ENCODE measurements at places on chromosomes 6 and 20.

DNA sequence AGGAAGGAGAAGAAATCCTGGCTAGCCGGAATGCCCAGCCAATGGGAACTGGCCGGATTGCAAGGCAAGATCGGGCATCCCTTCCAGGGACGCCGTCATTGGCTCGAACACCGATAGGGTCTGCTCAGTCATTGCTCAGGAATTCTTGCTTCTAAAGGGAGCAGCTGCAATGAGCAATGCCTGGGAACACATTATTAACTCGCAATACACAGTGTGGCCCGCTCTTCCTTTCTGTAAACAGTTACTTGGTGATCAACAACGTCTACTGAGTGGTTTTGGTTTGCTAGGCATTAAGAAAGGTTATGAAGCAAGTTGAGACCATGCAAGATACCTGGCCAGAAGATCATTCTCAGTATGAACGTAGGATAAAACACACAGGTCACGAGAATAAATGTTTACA, 165.4 kb upstream of the CITED2 start:
- DNase-seq = peak; percentile 79

GRCh38 chr6:141133346-141133745, 999.4 kb upstream of the GJE1 start:
- DNase-seq = no peak

- DNase-seq = no peak
These were observed 262.2 kb upstream of the TAB2 start for GRCh38 chr6:149055195-149055899.

GRCh38 chr6:3956054-3956453, 106.9 kb downstream of the FAM50B start:
- DNase-seq = no peak

DNA sequence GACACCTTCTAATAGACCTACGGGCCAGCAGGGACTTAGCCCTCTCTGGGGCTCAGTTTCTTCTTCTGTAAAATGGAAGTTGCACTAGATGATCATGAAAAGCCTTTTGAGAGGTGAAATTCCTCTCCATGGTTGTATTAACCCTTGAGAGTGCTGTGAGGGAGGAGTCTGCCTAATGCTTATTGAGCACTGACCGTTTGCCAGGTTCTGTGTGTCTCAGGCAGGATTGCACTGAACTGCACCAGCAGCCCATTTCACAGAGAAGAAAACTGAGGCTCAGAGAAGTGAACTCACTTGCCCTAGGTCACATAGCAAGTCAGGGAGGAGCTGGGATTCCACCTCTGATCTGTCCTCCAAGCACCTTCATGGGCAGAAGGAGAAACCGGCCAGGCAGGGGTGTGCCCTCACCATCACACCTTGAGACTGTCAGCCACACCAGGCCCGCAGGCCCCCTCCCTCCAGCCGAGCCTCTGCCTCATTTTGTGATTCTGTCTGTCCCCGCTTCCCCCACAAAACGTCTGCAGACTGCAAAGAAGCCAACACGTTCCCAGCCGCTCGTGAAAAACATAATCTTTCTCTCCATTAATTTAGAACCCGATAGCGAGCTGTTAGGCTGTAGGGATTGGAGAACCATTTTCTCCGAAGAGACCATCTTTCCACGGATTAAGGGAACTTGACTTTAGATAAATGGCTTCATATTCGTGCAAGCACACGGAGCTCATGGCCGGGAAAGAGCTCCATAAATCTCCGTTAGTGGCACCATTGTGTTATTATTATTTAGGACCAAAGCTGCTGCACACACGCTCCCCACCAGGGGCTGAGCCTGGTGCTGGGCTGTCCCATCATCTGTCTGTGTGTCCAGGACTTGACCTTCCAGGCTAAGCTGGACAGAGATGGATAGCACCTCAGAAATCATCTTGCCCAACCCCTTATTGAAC, 46.0 kb downstream of the KIAA1755 start:
- DNase-seq = no peak

Measured in uterus (tissue), 4 donors.